ENCODE measurements at places on chromosomes 6 and 20.
A peak's percentile ranks its signal among the peaks of the same experiment; 100 is the strongest.

DNA sequence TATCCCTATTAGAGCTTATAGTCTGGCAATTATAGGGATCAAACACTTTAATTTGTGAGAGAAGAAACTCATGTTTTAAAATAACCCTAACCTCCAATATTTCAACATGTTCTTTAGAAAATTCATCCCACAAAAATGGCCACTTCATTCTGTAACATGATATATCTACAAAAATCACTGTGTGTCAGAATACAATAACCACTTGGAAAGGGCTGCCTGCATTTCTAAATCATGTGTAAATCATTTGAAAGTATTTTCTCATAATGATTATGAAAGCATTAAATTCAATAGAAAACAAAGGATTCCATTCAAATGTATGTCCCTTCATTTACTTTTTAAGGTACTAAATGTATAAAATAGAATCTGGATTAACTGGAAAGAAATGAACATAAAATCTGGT, 101.4 kb upstream of the NHSL1 start:
- no peak for DNase-seq

DNA sequence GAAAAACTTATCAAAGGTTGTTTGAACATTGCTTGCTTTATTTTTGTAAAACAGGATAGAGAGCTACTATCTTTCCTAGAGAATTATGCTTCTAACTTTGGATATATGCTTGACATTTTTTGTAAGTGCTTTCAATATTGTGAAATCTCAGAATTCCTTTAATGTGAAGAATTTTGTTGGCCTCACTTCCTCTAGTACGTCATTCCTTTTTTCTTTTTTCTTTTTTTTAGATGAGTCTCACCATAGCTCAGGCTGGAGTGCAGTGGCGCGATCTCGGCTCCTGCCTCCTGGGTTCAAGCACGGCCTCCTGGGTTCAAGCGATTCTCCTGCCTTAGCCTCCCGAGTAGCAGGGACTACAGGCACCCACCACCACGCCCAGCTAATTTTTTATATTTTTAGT, 668.1 kb downstream of the RFPL4B start:
- no peak for DNase-seq

DNA sequence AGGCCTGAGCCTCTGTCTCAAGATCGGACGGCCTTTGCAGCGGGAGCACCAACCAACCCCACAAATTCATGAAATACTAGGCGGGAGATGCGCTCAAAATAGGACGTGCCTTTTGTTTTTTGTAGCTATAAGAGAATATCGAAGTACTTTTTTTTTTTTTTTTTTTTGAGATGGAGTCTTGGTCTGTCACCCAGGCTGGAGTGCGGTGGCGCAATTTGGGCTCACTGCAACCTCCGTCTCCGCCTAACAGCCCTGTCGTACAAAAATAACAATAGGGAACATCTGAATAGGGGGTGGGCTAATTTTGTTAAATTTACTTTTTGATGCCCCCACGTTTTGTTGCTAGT, 5.9 kb upstream of the TUBB2A start:
- no peak for DNase-seq

- no peak for DNase-seq
Measured at GRCh38 chr20:17910828-17911294, 57.7 kb downstream of the SNX5 start.

GRCh38 chr20:20409331-20409730, 41.4 kb downstream of the INSM1 start:
- DNase-seq = no peak

DNA sequence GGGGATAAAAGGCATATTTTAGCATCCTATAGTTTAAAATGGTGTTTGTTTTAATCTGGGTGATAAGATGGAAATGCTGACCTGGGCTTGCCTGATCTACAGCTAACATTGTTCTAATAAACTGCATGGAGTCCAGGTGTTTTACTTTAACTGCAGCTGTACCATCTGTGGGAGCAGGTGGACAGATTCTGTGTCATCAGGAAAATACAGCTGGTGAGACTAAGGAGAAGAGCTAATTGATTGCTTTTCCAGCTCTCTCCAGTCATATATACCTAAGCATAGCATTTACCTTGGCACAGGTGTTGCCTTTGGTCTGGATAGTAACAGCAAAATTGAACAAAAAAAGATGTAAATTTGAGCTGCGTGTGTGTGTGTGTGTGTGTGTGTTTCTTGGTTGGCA, 31.6 kb downstream of the CBFA2T2 start:
- peak; percentile 94 for DNase-seq

GRCh38 chr6:113050979-113051378, 703.8 kb downstream of the RFPL4B start:
- DNase-seq = no peak

- no peak for DNase-seq
Measured at GRCh38 chr6:10759312-10759839, 11.8 kb downstream of the TMEM14B start.

- DNase-seq = no peak
Measured at GRCh38 chr6:32974016-32974333, 5.6 kb downstream of the BRD2 start.

- no peak for DNase-seq
Measured at GRCh38 chr20:23783447-23783846, 32.7 kb upstream of the CST1 start.

- no peak for DNase-seq
Measured at GRCh38 chr20:38270869-38271605, 10.5 kb upstream of the KIAA1755 start.

DNA sequence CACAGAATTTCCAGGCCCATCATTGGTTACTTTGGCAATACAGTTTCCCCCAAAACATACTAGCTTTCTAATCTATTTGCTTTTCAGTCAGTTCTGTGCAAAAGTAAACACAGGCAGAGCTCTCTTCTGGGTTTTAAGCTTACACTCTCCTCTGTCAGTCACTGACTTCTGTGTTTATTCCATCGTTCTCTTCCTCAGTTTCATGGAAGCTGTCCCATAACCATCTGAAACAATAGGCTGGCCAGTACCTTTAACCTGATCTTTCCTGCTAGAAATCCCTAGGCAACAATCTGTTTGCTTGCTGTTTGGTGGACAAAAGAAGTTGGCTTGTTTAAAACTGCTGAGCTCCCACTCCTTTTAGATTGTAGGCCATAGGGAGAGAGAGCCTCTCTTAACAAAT, 431.5 kb downstream of the HACE1 start:
- DNase-seq = no peak

DNA sequence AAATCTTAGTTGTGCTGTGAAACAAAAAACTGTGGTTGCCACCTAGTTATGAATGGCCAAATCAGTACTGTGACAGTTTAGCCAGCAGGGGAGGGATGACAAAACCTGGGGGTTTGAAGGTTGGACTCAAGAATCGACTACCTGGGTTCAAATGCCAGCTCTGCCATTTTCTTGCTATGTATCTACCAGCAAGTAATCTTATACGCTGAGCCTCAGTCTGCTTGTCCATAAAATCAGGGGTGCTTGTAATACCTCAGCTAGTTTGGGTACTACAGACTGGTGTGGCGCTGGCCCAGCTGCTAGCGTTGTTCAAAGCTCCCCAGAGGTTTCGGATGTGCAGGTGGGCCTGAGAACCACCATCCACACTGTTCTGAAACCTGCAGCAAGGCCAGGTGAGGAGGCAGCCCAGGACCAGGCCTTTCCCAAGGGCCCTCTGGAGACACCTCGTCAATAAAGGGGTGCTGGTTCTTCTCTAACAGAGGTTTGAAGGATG, 40.4 kb downstream of the TRAM2 start:
- DNase-seq = no peak

DNA sequence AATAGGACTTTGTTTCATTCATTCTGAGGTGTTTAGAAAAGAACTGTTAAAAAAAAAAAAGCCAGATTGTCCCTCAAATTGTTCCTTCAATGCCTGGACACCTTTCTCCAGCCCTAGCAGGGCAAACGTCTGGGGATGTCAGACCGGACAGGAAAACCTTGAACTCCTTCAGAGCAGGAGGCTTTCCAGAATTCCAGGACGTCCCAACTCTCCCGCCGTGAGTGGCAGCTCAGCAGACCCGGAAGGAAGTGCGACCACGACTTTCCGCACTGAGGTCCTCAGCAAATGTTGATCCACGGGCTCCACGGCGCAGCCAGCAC, 139.1 kb downstream of the DLL1 start:
- DNase-seq = no peak

- DNase-seq = peak; percentile 18
Measured at GRCh38 chr6:29887330-29887818, 55.0 kb upstream of the HLA-A start.

DNA sequence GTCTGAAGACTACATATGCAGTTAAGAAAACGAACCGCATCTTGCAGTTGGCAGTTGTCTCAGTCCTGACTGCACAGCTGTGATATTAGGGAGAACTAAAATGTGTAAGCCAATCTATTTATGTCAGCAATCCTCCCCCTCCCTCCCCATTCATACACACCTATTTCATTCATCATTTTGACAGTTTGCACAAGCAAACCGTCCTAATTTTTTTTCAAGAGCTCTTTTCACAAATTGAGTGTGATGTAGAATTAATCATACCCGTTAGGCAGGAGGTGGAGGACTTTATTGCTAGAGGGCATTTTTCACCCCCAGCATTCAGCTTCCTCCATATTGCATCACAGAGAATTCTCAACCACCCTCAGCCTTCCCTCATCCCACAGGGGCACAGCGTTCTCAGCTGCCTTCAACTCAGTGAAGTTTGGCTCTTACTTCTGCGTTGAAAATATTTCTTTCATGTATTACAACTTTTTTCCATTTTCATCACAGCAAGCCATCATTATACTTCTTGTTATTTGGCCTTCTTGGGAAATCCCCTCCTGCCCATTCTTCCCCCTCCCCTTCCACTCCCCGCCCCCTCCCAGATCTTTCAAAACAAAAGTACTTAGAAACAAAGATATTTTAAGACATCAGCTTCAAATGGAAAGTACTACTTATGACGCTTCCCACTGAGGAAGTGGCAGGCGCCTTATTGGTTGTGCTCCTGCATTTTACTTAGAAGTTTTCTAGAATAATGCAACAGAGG, 37.5 kb downstream of the NOX3 start:
- no peak for DNase-seq

GRCh38 chr6:128241216-128241615, 279.2 kb downstream of the PTPRK start:
- DNase-seq = no peak

GRCh38 chr20:38126932-38127621, 38.0 kb downstream of the TGM2 start:
- DNase-seq = no peak

- no peak for DNase-seq
Measured at GRCh38 chr20:10987651-10988383, 314.0 kb upstream of the JAG1 start.

All from NCI-H1930 (cell line).